ENCODE measurements at places on chromosomes 1 and 21.

GRCh38 chr21:45630876-45631275 is 12.6 kb upstream of the PCBP3 start:
- no peak for DNase-seq

DNA sequence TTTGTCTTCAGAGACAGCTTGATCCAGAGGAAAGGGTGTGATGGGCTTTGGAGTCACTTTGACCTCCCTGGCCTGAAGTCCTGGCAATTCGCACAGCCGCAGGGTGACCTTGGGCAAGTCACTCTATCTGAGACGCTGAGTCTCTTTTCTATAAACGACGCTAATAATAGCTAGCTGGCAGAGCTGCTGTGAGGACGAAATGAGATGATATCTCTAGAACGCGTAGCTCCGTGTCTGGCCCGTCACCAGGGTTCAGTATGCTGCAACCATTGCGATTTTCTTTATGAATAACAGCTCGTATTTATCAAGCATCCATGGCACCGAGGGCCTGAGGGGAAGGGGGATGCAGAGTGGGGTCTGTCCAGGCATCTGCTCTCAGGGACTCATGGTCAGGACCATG is 58.7 kb downstream of the IGSF21 start:
- DNase-seq, result no peak

GRCh38 chr1:204487256-204487615 is 7.4 kb downstream of the PIK3C2B start:
- peak; percentile 93 for DNase-seq

DNA sequence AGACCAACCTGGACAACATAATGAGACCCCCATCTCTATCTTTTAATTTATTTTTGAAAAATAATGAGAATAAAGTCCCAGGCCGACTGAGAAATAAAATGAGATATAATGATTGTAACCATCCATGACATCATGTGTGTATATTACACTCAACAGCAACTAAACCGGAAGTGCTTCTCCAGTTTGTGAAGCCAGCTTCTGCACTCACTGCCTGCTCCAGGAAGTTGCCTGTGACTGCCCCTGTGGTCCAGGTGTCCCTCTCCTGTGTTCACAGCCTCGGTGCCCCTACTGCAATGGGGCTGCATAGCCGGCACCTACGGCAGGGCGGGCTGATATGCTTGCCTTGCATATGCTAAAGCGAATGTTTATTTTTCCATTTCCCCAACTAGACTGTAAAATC is 68.3 kb downstream of the SSBP3 start:
- peak; percentile 59 for DNase-seq

- DNase-seq, result peak; percentile 63
Measured at GRCh38 chr21:39029086-39029755, 154.0 kb downstream of the PSMG1 start.

- no peak for DNase-seq
Measured at GRCh38 chr21:15006594-15007230, 58.1 kb downstream of the NRIP1 start.

DNA sequence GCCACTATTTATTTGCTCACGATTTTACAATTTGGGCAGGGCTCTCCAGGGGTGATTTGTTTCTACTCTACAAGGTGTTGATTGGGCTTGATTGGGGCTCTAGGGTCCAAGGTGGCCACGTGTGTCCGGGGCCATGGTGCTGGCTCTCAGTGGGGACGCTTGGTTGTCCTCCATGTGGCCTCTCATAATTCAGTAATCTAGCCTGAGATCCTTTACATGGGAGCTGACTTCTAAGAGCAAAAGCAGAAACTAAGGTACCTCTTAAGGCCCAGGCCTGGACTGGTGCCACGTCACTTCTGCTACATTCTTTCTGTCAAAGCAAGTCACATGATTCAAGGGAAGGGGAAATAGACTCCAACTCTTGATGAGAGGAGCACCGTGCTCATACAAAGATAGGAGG is 8.1 kb upstream of the PSRC1 start:
- DNase-seq, result no peak

DNA sequence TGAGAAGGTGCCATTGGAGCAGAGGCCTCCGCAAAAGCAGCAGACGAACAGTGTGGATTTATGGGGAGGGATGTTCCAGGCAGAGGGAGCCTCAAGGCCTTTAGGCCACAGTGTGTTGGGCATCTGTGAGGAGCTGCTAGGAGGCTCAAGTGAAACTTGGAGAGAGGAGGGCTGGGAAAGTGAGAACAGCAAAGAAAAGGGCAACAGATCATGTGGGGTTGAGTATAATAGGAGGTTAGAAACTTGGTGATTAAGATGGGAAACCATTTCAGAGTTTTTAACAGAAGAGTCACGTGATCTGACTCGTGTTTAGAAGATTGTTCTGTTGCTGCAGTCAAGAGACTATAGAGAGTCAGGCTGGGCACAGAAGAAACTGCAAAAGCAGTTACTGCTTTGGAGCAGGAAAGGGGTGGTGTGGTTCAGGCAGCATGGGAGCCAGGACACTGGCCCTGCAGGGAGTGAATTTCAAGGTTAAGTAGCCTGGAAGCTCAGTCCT is 277.0 kb downstream of the DISC1 start:
- no peak for DNase-seq
